Activated CD4-positive, alpha-beta memory T cell treated with anti-CD3 and anti-CD28 coated beads, Interleukin-2, amount 10 ng/mL, durations not matched to agents 7 days and 5 days (primary cell): ENCODE measurements at places on chromosomes 7 and 10. TPM values are rescaled to one million over a fixed set of nuclear protein-coding genes. Genes with fewer than 3 reads are reported as not detected.

The PPP1R3C gene
- 0.23 TPM for total RNA-seq

The TUBAL3 gene
- total RNA-seq = not detected

The ATOH7 gene
- not detected for total RNA-seq

The PPP1R17 gene
- not detected for total RNA-seq

The NAT16 gene
- total RNA-seq = not detected

The PSTK gene
- total RNA-seq = 2.6 TPM

The OR2A42 gene
- total RNA-seq = not detected

The NRCAM gene
- not detected for total RNA-seq

The HTR7 gene
- 0.08 TPM for total RNA-seq

The OR2A7 gene
- 3.2 TPM for total RNA-seq

The ABCB1 gene
- 8.1 TPM for total RNA-seq

The CPN1 gene
- total RNA-seq = not detected

The NEUROG3 gene
- 0.23 TPM for total RNA-seq

The RPEL1 gene
- not detected for total RNA-seq

The INHBA gene
- not detected for total RNA-seq

The CRTAC1 gene
- not detected for total RNA-seq

The GHITM gene
- total RNA-seq = 124 TPM

The AIFM2 gene
- 3.8 TPM for total RNA-seq

The HMX2 gene
- not detected for total RNA-seq

The TWNK gene
- total RNA-seq = 7.1 TPM

The ZFAND4 gene
- 19.6 TPM for total RNA-seq

The KLLN gene
- total RNA-seq = 0.81 TPM

The GIMAP6 gene
- 84.9 TPM for total RNA-seq

The FFAR4 gene
- not detected for total RNA-seq

The CAMK2B gene
- 0.10 TPM for total RNA-seq

The GPR37 gene
- not detected for total RNA-seq

The TAS2R41 gene
- not detected for total RNA-seq

The GHRHR gene
- not detected for total RNA-seq

The TRIL gene
- total RNA-seq = 0.10 TPM

The RBM33 gene
- total RNA-seq = 76.5 TPM

The KCNH2 gene
- 0.38 TPM for total RNA-seq

The LGI1 gene
- not detected for total RNA-seq

The SLIT1 gene
- 0.35 TPM for total RNA-seq

The MGAM2 gene
- total RNA-seq = not detected

The HOXA1 gene
- 0.86 TPM for total RNA-seq

The STEAP4 gene
- total RNA-seq = not detected

The PURB gene
- 29.3 TPM for total RNA-seq

The COL13A1 gene
- not detected for total RNA-seq

The ARL5B gene
- total RNA-seq = 19.3 TPM

The SEC31B gene
- total RNA-seq = 139 TPM

The CPXM2 gene
- total RNA-seq = not detected

The HOXA10 gene
- total RNA-seq = not detected

The SNCG gene
- not detected for total RNA-seq

The PTPN20 gene
- total RNA-seq = 0.38 TPM

The NCAPG2 gene
- total RNA-seq = 151 TPM
